Stimulated activated CD4-positive, alpha-beta T cell treated with anti-CD3 and anti-CD28 coated beads, TNF-alpha, amount 100 ng/mL, for 48 hours (primary cell): ENCODE measurements at places on chromosomes 11 and 22.

DNA sequence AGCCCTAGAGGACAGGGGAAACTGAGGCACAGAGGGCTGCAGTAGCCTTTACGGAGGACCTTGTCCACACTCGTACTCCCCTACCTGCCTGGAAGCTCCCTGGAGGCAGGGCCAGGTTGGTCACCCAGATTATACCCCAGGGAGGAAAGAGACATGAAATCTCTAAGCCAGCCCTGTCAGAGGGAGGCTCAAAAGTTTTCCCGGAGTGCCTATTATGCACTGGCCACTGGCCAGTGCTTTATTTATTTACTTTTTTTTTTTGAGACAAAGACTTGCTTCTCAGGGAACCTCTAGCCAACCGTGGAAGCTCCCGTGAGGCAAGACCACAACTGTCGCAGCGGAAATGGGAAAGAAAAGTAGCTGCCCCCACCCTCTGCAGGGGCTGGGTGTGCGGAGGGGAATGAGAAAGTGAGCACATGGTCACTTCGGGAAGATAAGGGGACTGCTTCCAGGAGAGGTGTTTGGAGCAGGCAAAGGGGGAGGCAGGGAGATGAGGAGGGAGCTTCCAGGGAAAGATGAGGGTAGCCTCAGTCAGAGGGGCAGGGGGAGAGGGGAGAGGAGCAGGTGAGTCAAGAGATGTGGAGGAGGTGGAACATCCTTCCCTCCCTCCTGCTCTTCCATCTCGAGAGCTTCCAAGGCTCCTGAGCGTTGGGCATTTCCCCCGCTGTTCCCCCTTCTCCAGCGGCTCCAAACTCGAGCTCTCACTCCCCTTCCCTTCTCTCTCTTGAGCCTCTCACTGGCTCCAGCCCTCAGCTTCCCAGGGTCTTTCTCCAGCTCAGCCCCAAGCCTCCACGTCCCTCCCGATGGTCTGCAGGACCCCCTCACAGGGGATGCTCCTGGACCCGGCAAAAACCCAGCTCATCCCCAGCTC, 4.3 kb downstream of the IL2RB start:
- no peak for DNase-seq

DNA sequence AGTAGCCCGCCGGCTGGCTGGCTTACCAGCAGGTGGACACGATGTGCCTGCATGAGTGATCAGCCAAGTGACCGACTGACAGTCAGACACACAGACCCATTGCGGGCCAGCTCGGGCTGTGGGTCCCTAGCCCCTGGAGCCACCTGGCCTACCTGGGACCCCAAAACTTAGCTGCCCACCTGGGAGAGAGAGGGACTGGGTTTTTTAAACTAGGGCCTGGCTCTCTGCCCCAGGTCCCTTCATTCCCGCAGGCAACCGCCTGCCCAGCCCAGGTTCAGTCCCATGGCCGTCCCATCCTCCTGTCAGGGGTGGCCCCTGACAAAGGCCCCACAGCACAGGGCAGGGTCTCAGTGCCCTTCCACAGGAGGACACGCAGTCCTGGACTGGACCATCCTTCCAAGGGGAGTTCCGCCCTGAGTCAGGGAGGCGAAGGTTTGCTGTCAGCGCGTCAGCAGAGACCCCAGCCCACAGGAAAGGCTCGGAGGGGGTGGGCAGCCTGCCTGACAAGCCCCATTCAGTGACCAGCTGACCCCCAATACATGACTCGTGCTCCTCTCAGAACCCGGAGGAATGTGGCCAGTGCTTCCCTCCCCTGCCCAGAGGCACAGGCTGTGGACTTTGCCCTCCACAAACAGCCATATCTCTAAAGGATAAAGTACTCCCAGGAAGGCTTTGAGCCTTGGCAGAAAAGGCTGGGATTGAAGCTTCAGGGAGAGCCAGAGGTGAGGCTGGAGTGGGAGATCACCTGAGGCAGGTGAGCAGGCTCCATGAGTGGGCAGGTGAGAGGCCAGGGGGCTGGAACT, 8.4 kb downstream of the SLCO2B1 start:
- DNase-seq = no peak

GRCh38 chr22:30574997-30575671, 669 bp upstream of the GAL3ST1 start:
- no peak for DNase-seq

- DNase-seq = no peak
These were observed 201.5 kb downstream of the TRIM29 start for GRCh38 chr11:119936426-119936825.

DNA sequence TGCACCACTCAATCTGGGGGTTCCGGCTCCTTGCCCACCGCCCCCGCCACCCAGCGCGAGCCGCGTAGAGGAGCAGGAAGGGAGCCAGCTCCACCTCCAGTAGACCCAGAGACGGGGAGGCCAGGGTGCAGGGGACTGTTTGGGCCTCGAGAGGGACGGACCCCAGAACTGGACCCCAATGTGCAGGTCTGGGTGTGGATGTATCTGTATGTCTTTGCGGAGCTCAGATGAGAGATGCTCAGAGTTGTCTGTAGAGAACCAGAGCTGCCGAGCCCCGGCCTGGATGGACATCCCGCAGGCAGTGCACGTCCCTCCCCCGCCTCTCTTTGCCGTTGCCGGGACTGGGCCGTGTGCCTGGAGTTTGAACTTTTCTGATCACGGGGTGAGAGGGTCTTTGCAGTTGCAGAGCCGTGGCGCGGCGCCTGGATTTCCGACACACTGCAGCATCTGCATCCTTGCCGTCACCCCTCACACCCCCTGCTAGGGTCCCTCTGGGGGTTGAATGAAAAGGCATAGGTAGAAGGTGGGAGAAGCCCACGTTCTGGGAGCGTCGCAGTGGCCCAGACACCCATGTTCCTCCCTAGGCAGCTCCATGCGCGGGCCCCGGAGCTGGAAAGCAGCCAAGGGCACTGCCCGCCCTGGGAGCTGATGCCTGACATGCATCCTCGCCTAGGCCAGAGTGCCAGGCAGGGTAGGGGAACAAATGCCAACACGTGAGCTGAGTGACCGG, 105.2 kb downstream of the KCNQ1 start:
- no peak for DNase-seq

DNA sequence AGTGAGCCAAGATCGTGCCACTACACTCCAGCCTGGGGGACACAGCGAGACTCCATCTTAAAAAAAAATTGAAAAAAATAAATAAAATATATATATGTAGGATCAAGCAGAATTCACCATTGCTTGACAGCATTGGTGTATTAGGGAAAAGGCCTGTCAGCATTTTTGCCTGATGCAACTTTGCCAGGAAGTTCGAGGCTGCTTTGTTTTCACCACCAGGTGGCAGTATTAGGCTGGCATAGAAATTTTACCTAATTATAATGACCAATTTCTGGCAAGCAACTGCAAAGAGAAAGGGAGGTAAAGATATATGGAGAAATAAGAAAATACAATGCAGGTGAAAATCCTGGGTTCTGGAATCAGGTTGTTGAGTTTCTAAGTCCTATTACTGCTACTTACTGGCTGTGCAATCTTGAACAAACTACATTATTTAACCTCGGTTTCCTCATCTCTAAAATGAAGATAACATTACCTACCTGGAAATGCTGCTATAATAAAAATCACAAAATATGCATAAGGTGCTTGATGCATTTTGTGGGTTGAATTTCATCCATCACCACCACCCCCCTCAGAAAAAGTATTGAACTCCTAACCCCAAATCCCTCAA, 24.7 kb downstream of the LAYN start:
- DNase-seq = peak; percentile 55

DNA sequence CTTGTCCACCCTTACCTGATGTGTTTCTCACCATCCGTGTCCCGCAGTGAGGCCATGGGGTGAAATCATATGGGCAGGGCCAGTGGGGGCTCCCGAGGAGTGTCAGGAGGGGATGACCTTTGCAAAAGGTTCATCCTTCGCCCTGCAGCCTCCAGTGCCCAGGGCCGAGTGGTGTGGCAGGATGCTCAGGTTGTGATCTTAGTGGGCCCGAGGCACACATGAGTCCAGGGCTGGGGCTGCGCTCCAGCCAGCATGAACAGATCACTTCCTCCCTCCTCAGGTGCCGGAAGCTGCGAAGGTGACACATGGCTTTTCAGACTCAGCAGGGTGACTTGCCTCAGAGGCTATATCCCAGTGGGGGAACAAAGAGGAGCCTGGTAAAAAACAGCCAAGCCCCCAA, 2.8 kb upstream of the FKBP2 start:
- DNase-seq = no peak

GRCh38 chr11:69801513-69802335, 17.5 kb downstream of the FGF3 start:
- peak; percentile 18 for DNase-seq

- DNase-seq = no peak
These were observed 1.0 kb upstream of the ADSL start for GRCh38 chr22:40345271-40345670.

- DNase-seq = no peak
These were observed 64.8 kb downstream of the CADM1 start for GRCh38 chr11:115439385-115439784.

DNA sequence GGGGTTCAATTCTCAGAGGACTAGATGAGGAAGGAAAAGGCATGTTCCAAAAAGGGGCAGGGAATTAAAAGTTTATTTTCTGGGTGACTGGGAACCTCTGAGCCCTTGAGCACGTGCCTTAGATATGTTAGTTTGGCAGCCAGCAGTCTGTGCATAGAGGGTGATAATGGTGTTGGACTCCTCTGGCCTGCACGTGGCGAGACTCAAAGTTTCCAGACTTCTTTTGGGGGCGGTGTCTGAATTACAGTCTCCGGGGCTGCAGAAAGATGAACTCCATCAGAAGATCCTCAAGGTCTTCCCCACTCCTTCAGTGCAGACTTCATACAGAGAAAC, 861 bp upstream of the ZNRF3 start:
- no peak for DNase-seq

DNA sequence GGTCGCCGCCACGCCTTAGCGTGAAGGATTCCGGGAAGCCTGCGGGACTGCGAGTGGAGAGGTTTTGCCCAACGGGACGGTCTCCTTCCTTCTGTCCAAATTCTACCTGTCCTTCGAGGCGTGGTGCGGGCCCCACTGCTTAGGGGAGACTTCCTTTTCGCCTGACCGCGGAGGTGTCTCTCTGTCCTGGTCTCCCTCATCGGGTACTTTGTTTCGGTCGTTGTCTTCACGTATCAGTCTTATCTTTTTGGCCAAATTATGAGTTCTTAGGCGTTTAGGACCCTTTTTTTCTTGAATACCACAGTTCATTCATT, 388 bp downstream of the HINFP start:
- no peak for DNase-seq

- DNase-seq = no peak
These were observed 11.3 kb downstream of the P2RY6 start for GRCh38 chr11:73283276-73284000.

DNA sequence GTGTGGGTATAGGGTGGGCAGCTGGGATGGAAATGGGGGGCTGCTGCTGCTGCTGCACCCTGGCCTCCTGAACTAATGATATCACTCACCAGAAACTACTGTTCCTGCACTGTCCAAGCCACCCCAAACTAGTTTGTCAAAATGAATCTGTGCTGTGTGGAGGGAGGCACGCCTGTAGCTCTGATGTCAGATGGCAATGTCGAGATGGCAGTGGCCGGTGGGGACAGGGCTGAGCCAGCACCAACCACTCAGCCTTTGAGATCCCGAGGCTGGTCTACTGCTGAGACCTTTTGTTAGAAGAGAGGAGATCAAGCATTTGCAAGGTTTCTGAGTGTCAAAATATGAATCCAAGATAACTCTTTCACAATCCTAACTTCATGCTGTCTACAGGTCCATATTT, 1.3 kb downstream of the RAG1 start:
- DNase-seq = no peak

DNA sequence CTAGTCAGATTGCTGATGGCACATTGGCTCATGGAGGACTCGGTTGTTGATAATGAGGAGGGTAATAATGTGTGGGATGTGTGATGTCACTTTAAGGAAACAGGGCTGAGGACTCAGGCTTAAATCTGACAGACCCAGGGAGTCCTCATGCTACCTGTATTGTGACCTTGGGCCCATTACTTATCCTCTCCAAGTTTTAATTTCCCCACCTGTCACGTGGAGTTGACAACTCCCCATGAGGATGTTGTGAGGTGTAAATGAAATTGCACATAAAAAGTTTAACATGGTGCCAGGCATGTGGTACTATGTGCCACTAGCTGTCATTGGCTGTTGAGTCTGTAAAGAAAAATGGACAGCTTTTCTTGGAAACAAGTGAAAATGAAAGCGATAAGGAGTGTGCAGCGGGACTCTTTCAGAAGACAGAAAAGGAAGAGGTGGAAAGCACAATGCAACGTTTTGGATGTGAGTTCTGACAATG, 15.3 kb downstream of the IL10RA start:
- DNase-seq = no peak

DNA sequence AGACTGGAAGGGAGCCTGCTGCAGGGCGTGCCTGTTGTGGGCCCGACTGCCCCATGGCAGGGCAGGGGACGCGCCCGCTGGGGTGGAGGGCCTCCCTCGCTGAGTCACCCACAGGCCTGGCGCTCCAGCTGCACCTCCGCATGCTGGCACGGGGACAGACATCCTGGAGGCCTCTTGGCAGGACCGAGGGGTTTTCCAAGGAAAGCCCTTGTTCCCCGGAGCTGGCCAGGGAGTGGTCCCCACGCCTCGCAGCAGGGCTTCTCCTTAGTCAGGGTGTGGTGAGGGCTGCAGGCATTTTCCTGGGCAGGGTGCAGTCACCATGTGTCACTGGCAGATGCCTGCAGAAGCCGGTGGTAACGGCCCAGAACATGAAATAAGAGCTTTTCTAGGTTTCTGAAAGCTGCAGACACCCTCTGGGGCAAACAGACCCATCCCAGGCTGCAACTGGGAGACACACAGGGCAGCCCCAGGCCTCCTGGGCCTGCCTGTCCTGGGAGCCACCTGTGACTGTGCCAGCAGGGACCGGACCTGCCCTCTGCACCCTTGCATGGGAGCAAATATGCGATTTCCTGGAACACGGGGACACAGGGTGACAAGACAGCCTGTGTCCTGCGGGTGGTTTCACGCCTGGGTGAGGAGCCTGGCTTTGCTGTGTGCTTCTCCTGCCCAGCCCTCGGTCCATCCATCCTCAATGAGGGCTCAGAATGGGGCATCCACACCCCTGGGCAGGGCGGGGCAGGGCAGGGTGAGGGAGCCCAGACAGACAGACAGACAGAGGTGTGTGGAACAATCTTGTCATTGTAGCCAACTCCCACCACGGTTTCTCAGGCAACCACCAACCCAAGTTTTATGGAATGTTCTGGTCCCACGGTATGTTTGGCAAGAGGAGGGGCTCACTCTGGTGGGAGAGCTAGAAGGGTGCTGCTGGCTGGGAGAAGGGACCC, 43.2 kb upstream of the FADD start:
- DNase-seq = no peak

GRCh38 chr11:122100756-122101080, 15.3 kb downstream of the BLID start:
- no peak for DNase-seq

- no peak for DNase-seq
These were observed 415.3 kb upstream of the CADM1 start for GRCh38 chr11:115919341-115920091.

DNA sequence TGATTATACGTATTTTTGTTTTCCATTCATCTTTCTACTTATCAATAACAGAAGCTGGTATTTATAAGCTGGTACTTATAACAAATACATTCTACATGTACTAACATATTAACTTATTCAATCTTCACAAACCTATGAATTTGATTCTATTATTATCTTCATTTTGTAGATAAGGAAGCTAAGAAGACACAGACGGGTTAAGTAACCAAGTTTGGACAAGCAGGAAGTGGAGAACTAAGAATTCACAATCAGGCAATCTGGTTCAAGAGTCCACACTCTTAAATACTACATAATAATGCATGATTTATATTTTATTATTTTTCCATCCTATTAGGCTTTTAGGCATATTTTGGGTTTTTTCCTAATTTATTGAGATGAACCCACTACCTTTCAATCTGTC, 25.0 kb downstream of the FCHSD2 start:
- DNase-seq = no peak

GRCh38 chr22:33851240-33851639, 69.0 kb downstream of the LARGE1 start:
- no peak for DNase-seq
